Tongue (tissue), 3 donors: ENCODE measurements at places on chromosomes 4 and X.

GRCh38 chr4:167233685-167234315 lies 494 bp downstream of the SPOCK3 start:
- peak; percentile 46 for DNase-seq

DNA sequence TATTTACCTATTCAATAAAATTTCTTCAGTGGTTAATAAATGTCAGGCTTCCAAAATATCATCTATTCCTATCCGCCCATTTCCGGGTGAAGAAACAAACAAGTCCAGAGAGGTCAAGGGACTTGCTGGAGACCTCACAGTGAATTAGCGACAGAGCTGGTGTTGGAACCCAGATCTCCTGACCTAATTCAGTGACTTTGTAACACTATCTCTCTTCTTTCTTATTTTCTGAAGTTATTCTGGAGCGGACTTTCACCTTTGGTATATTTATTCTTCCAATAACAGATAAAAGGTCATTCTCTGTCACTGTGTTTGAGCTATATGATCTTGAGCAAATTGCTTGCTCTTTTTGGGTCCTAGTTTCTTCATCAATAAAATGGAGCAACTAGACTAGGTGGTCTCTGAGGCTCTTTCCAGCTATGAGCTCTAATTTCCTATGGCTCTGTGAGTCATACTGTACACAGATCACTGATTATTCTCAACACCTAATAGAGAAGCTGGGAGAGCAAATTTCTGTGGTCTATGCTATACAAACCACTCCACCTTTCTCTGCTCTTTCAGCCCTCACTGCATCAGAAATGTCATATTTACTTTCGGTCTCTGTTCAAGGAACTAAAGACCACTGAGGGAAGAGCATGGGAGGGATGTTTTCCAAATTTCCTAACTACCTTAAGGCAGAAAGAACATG lies 113.2 kb upstream of the IGSF1 start:
- no peak for DNase-seq

GRCh38 chr4:74764119-74764518 lies 30.2 kb downstream of the BTC start:
- DNase-seq, result no peak

DNA sequence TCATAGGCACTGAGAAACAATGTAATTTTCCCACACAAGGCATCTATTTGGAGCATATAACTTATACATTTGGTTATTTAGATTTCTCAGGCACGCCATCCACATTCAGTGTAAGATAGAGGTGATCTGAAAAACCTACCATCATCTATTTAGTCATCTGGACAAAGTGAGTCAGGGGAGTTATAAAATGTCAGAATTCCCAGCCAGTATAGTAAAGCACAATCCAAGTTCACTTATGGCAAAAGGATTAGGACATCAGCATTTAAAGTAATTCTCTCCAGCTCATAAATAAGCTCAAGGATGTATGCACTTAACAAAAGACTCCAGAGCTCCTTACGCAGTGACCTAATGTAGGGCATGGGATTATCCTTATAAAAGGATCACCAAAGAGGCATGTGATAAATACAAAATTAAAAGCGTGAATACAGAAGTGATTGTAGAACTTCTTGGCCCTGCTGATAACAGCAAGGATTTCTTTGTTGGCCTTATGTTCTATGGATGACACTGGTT lies 65.3 kb upstream of the DCLK2 start:
- DNase-seq, result no peak

GRCh38 chr4:177671845-177672244 lies 229.6 kb upstream of the AGA start:
- DNase-seq, result no peak

GRCh38 chr4:47120783-47121182 lies 89.4 kb downstream of the GABRB1 start:
- no peak for DNase-seq

DNA sequence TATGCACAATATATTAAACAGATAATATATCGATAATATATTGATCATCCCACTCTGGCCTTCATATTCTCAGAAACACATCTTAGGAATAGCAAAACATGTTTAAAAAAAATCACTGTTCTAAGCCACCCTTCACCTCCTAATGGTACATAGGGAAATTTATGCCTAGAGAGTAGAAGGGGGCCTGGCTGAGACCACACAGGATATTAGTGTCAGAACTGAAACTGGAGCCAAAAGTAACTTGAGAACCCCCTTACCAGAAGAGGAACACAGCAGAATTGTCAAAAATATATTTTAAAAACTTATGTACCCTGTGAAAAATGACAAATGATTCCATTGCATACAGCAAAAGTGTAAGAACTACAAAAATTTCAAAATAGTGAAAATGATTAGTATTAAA lies 173.1 kb downstream of the VSIG4 start:
- no peak for DNase-seq

- no peak for DNase-seq
These were observed 148.8 kb downstream of the NWD2 start for GRCh38 chr4:37393321-37393720.

GRCh38 chrX:106613277-106613676 lies 1.5 kb downstream of the RADX start:
- DNase-seq, result peak; percentile 0

DNA sequence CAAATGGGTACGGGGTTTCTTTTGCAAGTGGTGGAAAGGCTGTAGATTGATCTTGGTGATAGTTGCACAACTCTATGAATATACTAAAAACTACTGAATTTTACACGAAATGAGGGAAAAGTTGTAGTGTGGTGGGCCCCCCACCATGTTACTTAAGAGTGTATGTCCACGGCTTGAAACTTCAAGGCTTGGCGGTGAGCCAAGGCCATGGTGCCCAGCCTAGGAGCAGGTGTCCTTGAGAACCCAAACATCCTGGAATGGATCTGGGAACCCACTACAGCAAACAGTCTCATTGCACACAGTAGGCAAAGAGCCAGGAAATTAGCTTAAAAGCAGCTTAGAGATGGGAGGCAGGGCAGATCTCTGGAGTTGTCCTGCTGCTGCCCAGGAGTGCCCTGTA lies 62.9 kb downstream of the BRCC3 start:
- DNase-seq, result no peak

DNA sequence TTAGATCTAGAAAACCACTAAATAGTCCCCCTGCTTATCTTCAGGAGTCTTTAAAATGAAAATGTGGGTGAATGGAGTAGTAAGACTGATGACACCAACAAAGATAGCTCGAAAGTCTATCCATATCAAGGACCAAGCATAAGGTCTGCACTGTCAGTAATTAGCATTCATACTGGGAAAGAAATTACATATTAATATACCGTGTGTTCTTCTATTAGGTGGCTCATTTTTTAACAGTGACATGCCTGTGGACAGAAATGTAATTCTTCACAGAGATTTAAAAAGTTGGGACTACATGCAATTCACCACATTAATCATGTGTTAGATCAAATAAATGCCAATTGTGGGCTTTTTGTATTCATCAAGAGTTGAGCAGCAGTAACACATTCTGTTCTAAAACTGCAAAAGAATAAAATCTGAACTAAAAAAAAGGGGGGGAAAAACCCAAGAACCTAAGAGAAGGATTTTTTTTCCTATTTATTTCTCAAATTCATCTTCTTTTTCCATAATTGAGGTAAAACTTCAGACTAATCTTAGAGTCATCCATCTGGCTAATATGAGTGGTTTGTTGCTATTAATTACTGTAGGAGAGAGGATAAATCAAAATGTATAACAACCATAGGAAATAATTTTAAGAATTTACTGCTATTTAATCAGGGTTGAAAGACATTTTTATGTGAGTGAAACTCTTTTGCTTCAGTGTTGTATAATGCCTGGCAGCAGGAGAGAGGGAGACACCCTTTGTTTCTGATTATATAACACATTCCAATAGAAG lies 386.7 kb upstream of the IGFBP7 start:
- DNase-seq, result no peak

GRCh38 chrX:115592997-115593734 lies 32.2 kb downstream of the PLS3 start:
- peak; percentile 25 for DNase-seq

DNA sequence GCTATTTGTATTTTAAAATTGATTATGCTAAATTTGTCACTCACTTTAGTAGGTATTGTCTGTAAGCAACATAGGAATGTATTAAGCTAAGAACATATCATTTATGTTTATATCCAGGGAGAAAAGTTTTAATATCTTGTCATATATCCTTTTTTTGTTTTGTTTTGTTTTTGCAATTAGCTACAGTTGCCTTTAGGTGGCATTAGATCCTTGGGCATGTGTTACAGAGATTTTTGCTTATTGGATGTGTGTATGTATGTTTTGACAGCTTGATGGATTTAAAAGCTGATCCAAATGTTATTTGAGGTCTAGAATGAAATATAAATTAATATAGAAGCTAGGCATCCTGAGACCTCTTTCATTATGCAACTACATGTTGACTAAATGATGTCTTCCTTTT lies 36.1 kb upstream of the OTUD4 start:
- peak; percentile 35 for DNase-seq

DNA sequence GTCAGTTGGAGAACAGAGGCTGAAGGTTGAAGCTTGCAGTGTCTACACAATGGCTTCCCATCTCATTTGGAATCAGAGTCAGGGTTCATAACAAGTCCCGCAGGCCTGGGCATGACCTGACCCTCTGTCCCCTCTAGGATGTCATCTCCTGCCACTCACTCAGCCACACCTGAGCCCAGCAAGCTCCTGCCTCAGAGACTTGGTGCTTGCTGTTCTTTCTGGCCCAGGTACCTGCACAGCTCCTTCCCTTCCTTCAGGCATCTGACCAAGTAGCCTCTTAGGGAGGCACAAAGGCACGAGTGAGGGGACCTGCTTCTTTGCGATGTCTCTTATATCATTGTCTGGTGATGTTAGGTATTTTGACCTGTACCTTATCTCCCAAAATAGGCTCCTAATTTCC lies 9.0 kb downstream of the ZBTB49 start:
- DNase-seq, result no peak

GRCh38 chrX:103376979-103377324 lies 614 bp downstream of the BEX3 start:
- DNase-seq, result peak; percentile 75

DNA sequence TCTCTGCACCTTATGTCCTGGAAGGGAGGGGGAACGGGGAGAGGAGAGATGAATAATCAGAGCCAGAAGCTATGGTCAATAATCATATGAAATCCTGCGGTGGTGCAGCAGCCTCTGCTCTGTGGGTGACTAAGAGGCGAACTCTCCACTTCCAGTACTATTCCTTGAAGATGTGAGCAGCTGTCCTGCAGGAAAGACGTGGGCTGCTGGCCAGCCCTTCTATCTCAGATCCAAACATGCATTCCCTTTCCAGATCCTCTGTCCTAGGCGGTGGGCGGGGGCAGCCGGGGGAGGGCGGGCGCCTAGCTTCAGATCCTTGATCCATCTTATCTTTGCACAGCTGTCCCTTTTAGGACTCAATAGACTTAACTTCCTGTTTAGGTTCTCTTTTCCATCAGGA lies 34.5 kb downstream of the SPINK2 start:
- DNase-seq, result peak; percentile 79

GRCh38 chr4:83378419-83378818 lies 43.8 kb upstream of the HPSE start:
- DNase-seq, result no peak

GRCh38 chrX:16671005-16671404 lies 21.0 kb downstream of the S100G start:
- DNase-seq, result peak; percentile 51

DNA sequence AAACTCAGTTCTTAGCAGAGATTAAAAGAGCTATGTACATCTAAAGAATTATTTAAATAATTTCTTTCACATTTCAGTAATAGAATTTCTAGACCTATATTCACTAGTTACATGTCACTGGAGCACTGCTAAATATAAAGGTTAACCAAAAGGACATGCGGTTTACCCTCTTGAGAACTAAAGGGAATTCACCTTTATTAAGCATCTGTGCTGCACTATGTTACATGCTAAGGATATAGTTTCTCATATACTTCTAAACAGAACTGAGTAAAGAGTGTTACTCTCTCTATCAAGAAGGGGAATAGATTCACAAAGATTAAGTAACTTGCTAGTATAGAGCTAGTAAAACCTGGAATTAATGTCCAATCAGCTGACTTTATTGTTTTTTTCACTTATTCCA lies 7.6 kb downstream of the SPIN3 start:
- DNase-seq, result no peak

- DNase-seq, result no peak
These were observed 341.2 kb downstream of the TECRL start for GRCh38 chr4:64068096-64068495.

GRCh38 chrX:17854531-17854930 lies 6.6 kb downstream of the RAI2 start:
- DNase-seq, result peak; percentile 32

- no peak for DNase-seq
These were observed 40.5 kb upstream of the GLRB start for GRCh38 chr4:157035471-157035870.

DNA sequence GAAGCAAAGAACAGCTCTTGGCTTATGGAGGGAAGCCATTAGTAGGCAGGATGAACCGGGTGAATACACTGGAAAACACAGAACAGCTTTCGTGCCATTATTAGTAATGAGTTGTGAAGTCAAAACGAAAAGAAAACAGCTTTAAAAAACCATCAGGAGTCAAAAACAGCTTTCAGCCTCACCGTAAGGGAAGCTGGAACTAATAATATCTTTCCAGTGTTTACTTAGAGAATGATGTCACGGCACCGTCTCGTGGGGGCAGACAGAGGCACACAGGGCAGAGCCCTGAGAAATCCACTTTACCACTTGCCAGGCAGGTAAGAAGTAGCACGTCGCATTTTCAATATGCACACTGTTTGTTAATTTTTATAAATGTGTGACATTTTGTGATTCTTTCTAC lies 37.9 kb upstream of the HMX1 start:
- peak; percentile 25 for DNase-seq

DNA sequence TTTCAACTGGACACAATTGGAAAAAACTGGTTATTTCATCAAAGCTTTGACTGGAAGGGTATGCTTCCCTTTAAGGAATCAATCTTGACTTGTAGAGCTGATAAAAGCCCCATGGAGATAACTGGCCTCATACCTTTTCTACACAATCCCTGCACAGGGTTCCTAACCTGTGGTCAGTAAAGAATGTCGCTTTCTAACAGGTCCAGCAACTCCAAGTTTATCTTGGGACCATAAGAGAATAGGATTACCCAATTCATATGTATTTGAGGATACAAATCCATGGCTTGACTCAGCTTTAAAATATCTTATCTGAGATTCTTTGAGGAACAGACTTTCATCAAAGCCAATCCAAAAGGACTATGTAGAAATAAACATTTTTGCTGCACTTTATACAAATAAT lies 1399.8 kb upstream of the PABPC4L start:
- no peak for DNase-seq

DNA sequence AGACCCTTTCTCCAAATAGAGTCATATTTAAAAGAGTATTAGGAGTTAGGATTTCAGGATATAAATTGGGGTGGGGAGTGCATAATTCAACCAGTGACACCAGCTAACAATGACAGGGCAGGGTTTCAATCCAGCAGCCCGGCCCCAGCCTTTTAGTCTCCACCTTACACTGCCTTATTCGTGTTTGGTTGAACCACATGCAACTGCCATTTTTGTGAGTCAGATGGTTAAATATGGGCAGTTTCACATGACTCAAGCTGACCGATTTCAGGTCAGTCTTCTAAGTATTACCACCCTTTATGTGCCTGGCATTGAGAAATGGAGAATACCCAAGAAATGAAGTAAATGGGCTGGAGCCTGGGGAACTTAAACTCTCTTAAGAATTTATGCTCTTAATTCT lies 102.8 kb downstream of the STOX2 start:
- no peak for DNase-seq
